ENCODE measurements at places on chromosomes 11 and 22.
A peak's percentile ranks its signal among the peaks of the same experiment; 100 is the strongest.

DNA sequence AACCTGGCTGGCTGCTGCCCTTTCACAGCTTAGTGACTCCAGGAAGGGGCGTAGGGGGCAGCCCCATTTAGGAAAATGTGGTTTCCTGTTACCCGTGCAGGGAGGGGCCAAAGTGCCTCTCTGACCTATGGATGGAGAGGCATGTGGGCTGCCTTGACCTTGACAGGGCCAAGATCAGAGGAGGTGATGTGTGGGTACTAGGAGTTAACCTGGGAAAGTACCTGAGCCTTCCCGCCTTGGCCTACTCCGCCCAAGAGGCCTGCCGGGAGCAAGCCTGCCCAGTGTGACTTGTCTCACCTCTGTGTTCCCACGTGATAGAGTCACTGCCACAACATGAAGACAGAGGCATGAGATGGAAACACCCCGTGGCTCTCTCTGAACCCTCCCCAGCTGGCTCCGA, 33.4 kb downstream of the GRAMD4 start:
- DNase-seq, result no peak

DNA sequence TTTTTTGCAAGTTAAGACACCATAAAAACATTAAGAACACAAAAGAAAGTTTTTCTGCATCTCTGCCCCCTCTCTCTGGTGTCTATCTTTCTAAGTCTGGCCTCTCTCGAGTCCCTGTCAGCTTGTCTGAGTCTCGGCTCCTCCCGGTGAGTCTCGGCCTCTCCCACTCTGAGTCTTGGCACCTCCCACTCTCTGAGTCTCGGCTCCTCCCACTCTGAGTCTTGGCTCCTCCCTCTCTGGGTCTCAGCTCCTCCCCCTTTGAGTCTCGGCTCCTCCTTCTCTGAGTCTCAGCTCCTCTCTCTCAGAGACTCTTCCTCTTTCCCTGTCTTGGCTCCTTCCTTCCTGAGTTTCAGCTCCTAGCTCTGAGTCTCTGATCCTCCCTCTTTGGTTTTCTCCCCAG, 72.5 kb upstream of the AMPD3 start:
- no peak for DNase-seq

GRCh38 chr22:37801946-37802309, 5.8 kb upstream of the GCAT start:
- no peak for DNase-seq

GRCh38 chr11:13896175-13896980, 66.1 kb upstream of the SPON1 start:
- no peak for DNase-seq

- DNase-seq, result no peak
Measured at GRCh38 chr11:17651681-17652080, 67.7 kb upstream of the MYOD1 start.

DNA sequence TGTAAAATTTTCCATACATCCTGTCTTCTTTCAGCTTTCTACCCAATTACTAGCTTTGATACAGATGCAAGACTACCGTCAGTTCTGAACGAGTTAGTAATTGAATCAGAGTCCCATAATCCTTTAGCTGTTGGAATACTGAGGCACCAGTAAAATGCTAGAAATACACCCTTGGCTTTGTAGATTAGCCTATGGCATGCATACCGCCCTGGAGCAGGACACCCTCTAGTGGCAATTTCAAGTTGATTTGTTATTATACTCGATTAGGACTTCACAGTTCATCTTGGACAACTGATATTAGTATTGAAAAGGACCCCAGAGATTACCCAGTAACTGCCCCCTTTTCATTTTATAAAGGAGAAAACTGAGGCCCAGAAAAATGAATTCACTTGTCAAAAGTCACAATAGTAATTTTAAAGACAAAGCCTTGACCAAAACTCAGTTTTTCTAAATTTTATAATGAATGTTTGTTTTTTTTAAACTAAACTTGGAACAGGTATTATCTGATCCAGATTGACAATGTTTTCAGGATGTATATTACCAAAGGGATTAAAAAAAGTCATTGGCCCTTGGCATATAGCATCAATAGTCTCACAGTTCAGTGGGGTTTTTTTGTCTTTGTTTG, 72.6 kb downstream of the HIPK3 start:
- DNase-seq, result peak; percentile 34

DNA sequence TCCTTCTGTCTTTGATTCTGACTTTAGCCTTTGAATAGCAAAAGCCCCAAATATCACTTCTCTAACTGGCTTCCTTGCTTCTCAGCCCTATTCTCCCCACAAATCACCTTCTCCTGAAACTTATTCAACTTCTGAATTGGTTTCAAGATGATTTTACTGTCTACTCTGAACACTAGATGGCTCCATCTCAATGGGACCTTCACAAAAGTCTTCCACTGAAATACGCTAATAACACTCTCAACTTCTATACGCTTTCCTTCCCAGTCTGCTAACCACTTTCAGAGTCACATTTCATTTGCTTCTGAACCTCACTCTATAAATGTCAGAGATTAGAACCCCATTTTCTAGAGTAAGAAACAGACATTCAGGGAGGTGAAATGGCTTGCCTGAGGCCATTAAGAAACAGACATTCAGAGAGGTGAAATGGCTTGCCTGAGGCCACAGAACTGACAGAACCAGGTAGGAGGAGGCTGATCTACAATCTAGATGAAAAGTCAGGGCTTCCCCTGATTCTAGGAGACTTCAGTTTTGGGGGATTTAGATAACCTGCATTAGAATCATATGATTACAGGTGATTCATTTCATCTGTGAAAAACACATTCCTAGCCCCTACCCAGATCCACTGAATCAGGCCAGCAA, 20.6 kb downstream of the MORC2 start:
- no peak for DNase-seq

DNA sequence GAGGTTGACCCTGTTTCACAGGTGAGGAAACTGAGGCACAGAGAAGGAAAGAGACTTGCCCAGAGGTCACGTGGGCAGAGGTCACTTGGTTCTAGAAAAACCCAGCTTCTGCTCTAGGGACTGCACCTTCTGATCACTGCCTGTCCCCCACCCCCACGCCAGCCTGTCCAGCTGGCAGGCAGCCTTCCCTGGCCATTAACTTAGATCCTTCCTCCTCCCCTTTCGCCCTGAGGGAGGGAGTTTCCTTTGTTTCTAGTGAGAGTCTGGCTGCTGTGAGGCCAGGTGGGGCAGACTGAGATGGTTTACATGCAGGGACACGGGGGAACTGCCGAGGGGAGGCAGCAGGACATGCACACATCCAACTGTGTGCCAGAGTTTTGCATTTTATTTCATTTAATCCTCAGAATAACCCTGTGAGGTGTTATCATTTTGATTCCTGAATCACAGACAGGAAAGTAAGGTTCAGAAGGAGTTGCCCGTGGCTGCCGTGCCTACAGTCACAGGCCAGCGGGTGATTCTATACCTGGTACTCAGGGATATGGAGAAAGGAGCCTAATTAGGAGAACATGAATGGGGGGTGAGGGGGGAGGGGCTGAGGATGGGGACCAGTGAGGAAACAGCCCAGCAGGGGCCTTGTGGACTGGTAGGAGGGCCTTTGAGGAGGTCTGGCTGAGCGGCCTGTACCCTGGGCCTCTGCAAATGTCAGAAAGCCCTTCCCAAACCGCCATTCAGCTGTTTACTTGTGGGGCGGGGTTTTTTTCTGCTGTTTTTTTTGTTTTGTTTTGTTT, 3.4 kb downstream of the FAM83F start:
- no peak for DNase-seq

- peak; percentile 40 for DNase-seq
Measured at GRCh38 chr22:37659066-37659896, 758 bp downstream of the PDXP start.

GRCh38 chr11:42249956-42250355, 790.5 kb upstream of the LRRC4C start:
- DNase-seq, result no peak

DNA sequence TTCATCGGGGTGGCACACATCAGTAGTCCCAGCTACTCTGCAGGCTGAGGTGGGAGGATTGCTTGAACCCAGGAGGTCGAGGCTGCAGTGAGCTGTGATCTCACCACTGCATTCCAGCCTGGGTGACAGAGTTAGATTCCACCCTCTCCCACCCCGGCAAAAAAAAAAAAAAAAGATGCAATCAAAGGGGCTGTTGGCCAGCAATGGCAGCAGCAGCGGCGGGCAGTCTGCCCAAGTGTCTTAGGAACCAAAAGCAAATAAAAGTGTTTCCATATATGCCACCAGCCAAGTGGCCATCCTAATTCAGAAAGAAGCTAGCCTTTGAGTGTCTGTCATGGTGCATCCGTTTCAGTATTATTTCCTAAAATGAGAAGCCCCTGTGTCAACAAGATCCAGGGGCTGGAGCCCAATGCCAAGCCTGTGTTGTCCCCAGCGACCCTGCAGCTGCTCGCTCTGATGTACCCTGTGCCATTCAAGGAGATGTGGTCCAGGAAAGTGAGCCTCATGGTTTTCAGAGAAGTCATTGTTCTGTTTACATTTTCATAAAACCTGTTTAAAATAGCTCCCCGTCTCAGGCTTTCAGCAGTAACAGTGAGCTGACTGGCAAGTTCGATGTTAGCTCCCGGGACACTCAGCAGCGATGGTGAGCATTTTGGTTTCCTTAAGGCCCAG, 12.5 kb downstream of the CDPF1 start:
- DNase-seq, result no peak

DNA sequence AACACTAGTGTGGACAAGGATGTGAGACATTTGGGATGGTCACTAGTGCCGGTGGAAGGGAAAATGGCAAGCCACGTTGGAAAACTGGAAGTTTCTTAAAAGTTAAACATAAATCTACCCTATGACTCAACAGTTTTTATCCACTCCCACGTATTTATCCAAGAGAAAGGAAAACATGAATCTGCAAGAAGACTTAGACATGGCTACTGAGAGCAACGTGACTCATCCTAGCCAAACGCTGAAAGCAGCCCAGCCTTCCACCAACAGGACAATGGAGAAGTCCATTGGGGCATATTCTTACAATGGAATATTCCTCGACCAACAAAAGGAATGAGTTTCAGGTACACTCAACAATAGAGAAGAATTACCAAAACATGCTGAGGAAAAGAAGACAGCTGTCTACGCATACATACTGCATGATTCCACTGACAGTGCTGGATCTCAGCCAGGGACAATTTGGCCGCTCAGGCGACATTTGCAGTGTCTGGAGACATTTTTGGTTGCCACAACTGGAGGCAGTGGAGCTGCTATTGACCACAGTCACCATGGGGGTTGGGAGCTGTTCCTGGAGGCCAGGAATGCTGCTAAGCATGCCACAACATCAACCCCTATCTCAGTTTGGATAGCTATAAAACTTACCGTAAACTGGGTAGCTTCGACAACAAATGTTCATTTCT, 21.2 kb downstream of the SYT13 start:
- no peak for DNase-seq

DNA sequence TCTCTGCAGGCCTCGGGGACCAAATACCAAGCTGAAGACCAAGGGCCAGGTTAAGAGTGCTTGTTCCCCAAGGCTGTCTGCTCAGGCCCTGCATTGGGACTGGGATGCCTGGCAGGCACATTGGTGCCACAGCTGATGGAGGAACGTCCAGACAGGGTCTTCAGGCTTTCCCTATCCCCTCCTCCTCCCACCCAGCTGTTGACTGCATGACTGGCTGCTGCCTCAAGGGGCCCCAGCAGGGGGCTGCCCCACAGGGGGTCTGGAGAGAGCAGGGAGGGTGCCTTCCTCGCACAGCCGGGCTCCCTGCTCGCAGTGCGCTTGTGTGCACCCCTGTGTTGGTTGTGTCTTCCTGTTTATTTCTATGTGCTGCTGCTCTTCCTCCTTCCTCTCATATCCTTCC, 9.9 kb downstream of the RCOR2 start:
- no peak for DNase-seq

DNA sequence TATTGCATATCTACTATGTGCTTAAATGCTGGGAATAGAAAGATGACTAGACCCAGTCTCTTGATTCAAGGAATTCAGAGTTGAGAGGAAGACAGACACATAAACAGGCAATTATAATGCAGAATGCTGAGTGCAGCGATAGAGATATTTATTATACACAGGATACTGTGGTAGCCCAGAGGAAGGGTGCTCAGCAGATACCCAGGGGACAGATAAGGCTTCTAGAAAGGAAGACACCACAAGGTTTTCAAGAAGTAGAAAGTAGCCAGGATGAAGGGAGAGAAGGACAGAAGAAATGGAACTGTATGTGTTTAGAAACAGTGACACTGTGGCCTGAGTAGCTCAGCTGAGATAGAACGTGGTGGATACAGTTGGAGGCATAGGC, 79.4 kb upstream of the NNMT start:
- no peak for DNase-seq

- DNase-seq, result no peak
Measured at GRCh38 chr11:9562716-9563115, 10.8 kb upstream of the WEE1 start.

DNA sequence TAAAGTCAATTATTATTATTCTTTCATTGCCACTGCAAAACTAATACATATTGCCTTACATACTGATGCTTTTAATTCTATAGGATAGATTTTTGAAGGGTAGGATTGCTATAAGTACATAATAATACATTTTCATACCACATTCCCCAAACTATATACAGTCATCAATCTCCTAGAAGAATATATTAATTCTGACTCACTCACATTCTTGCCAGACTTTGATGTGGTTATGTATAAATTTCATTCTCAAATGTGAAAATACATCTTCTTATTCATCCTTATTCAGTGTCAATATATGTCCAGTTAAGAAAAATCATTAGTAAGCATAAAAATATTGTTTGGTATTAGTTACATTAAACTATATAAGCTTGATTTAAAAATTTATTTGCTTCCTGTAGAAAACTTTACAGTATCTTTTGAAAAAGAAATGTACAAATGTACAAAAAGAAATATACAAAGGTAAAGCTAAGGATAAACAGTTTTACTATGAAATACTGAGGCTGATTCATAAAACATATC, 458.8 kb upstream of the CNTN5 start:
- DNase-seq, result no peak

- no peak for DNase-seq
Measured at GRCh38 chr11:129937592-129938238, 42.3 kb upstream of the NFRKB start.

DNA sequence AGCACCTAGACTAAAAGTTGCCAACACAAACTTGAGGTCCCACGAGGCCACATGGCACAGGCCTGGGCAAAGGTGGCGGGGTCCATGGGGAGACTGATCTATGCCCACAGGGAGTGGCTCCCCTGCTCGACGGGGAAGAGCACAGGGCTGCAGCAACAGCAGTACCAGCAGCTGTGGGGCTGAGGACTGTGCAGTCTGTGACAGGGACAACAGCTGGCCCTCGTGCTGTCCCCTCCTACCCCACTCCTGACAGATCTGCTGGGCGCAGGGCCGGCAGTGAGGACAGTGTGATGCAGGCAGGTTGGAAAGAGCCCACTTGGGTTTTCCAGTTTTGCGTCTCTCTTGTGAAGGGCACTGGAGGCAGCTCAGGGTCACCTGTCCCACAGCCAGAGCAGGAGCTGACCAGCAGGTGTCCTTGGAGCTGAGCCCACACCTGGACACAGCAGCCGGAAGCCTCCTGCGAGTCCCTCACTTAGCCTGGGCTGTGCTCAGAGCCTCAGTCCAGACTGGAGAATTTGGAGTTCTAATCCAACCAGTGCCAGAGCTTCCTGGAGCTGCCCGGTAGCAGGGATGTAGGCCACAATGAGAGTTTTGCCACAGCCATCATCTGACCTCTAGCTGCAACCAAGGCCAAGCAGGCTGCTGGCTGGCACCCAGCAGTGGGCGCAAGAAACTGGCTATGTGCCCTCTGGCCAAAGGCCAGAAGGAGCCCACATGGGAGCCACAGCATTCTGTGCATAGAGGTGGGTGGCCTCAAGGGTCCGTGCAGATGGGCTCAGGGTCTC, 3.6 kb upstream of the GAS2L1 start:
- DNase-seq, result no peak

All from activated CD8-positive, alpha-beta memory T cell treated with anti-CD3 and anti-CD28 coated beads, Interleukin-2, amount 50 U/mL, for 4 hours (primary cell).